ENCODE measurements at places on chromosomes 4 and X. TPM values are rescaled to one million over a fixed set of nuclear protein-coding genes. Genes with fewer than 3 reads are reported as not detected.
A peak's percentile ranks its signal among the peaks of the same experiment; 100 is the strongest.

- no peak overlapping the region for H3K4me3 ChIP-seq
- no peaks in the 10 kb centered on the region for H3K4me1 ChIP-seq
- H3K36me3 ChIP-seq, result no peaks in the 10 kb centered on the region
- no peaks in the 10 kb centered on the region for H3K27me3 ChIP-seq
- no peak overlapping the region for H3K27ac ChIP-seq
- DNase-seq, result no peak
Observed at GRCh38 chr4:141254326-141254725, 33.6 kb downstream of the ZNF330 start.

DNA sequence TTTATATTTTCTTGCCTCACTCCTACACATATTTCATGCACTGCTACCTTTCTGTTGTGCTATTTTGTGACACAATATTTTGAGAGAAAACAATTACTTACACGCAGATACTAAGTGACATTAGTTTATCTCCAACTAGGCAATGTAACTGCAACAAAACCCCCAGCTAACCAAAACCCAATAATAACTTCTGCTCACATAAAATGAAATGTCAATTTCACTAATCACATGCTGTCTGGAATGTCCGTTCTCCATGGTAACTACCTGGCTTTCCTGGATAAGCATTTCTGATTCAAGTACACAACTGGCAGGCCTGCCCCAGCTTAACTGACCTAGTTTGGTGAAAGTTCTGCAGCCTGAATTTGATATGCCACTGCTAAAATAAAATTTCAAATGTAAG lies 313.5 kb downstream of the TMA16 start:
- H3K36me3 ChIP-seq, result no peaks in the 10 kb centered on the region
- no peaks in the 10 kb centered on the region for H3K4me1 ChIP-seq
- H3K4me3 ChIP-seq, result no peak overlapping the region
- no peak for DNase-seq

DNA sequence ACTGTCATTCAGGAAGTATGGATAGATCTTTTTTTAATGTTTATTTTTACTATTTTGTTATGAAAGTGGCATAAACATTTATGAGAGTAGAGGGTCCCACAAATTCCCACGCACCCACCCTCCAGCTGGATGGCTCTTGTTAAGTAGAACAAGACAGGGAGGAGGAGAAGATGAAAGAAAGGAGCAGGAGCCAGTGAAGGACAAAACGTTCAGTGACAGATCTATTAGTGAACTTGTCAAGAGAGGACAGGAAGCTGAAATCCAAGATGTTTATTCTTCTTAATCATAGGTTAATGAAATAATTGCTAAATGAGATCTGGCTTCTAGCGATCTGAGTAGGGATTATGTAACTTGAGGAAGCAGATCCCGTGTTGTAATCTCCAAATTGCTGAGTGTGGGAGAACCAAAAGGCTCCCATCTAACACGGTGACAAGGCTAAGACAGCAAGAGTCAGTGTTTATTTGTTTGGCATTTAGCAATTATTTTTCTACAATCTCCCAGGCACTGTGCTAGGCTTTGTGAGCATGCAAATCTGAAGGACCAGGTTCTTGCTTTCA lies 162.5 kb downstream of the SHROOM3 start:
- H3K27me3 ChIP-seq, result no peaks in the 10 kb centered on the region
- no peaks in the 10 kb centered on the region for H3K36me3 ChIP-seq
- H3K27ac ChIP-seq, result no peak overlapping the region
- DNase-seq, result no peak

GRCh38 chrX:13029887-13030771 lies 14.3 kb downstream of the FAM9C start:
- H3K4me1 ChIP-seq, result no peaks in the 10 kb centered on the region
- peak overlapping the region; percentile 82 for H3K27ac ChIP-seq
- peaks cover 25% of the 10 kb centered on the region for H3K27me3 ChIP-seq
- no peak overlapping the region for H3K4me3 ChIP-seq
- DNase-seq, result no peak

- H3K27ac ChIP-seq, result no peak overlapping the region
- H3K27me3 ChIP-seq, result no peaks in the 10 kb centered on the region
- H3K36me3 ChIP-seq, result no peaks in the 10 kb centered on the region
- DNase-seq, result no peak
- H3K4me1 ChIP-seq, result no peaks in the 10 kb centered on the region
Observed at GRCh38 chr4:88296413-88297211, 12.3 kb upstream of the PPM1K start.

Gene PCDH7
- total RNA-seq, result 6.1 TPM

Gene EREG
- 7.6 TPM for total RNA-seq

Gene ZNF630
- total RNA-seq, result 2.2 TPM

All from breast epithelium (tissue), 4 donors.